ENCODE measurements at places on chromosomes 7 and 10. TPM values are rescaled to one million over a fixed set of nuclear protein-coding genes. Genes with fewer than 3 reads are reported as not detected.

DNA sequence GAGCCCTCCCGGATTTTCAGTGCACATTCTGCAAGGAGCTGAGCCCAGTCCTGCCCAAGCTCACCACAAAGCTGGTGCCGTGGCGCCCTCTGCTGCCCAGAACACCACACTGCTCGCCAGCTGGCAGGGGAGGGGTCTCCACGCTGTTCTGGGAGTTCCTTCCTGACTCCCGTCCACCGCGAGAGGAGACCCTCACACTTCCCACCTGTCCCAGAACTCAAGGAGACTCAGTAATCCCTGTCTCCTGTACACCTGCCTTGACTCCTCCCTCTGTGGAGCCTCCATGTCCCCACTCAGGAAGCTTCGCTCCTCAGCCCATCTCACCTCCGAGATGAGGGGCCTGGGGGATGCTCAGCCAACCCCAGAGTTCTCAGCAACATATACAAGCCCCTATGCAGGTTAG, 11.3 kb downstream of the C10orf105 start:
- H3K36me3 ChIP-seq, result no peaks in the 10 kb centered on the region
- no peak overlapping the region for H3K27ac ChIP-seq
- peaks cover 6% of the 10 kb centered on the region for H3K4me1 ChIP-seq

DNA sequence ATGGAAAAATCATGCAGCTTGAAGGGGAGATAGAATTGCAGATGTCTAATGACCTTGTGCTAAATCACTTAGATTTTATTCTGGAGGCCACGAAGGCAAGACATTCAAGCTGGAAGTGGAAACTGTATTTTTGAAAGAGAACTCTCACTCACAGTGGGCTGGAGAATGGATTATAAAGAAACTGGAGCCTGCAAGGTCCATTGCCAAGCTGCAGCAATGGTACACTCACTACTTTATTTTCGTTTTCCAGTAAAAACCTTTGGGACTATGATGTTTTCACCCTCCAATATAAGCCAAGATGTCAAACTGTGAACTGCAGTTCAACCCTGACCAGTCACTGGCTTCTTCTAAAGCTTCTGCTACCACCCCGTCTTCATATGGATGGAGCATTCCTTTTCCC, 62.0 kb downstream of the SKIDA1 start:
- H3K27ac ChIP-seq, result no peak overlapping the region
- H3K4me3 ChIP-seq, result no peak overlapping the region
- H3K36me3 ChIP-seq, result no peaks in the 10 kb centered on the region
- H3K4me1 ChIP-seq, result no peaks in the 10 kb centered on the region
- no peaks in the 10 kb centered on the region for H3K27me3 ChIP-seq

Gene LLCFC1
- not detected for total RNA-seq

DNA sequence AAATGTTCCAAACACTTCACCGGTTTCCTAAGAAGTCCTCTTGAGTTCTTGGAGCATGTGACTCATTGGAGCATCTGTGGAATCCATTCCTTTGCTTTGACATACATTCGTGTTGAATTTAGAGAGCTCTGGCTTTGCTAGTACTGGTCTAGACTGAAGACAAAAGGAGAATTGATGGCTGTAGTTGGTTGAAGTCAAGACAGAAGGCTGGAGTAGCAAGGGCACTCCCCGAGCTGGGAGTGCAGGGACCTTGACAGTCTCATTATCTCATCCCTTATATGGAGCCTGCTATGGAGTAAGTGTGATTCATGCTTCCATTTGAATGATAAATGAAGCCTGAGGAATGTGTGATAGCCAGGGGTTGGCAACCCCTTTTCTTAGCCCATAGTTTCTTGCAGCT, 1249.1 kb downstream of the TYW1 start:
- H3K36me3 ChIP-seq, result no peaks in the 10 kb centered on the region
- no peak for DNase-seq
- no peaks in the 10 kb centered on the region for H3K27me3 ChIP-seq

Gene NAT16
- not detected for total RNA-seq

DNA sequence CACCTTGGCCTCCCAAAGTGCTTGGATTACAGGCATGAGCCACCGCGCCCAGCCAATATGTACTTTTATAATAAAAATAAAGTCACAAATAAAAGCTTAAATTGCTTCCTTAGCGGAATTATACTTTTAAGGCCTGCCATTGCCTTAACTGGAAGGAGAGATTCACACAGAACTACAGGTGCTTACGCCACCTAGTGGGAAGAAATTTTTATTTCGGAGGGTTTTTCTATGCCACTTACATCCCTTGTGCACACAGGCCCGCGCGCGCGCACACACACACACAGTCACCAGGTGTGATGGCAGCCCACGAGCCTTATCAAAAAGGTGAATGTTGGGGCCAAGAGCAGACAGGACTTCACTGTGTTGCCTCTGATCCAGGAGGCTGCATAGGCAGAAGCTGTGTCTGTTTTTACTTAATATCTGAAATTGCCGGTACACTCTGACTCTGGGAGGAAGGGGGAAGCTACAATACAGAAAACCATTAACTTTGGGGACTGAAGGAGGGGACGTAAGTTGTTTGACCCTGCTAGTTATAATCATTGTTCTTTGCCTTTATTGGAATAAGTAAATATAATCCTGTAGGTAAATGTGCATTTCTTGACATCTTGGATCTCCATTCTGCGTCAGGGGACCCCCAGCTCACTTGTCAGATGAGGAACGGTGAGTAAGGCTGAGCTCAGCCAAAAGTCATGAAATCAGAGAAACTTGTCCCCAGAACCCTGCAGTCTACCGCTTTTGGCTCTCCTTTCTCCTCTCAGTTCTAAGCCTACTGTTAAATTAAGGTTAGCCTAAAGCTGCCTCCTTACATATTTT, 87.1 kb downstream of the SLC16A9 start:
- peaks cover 2% of the 10 kb centered on the region for H3K4me1 ChIP-seq
- H3K4me3 ChIP-seq, result no peak overlapping the region
- H3K36me3 ChIP-seq, result no peaks in the 10 kb centered on the region
- peak; percentile 54 for DNase-seq

GRCh38 chr7:20190560-20191390, 26.4 kb downstream of the MACC1 start:
- no peak overlapping the region for H3K4me3 ChIP-seq
- no peak for DNase-seq
- no peak overlapping the region for H3K27ac ChIP-seq

DNA sequence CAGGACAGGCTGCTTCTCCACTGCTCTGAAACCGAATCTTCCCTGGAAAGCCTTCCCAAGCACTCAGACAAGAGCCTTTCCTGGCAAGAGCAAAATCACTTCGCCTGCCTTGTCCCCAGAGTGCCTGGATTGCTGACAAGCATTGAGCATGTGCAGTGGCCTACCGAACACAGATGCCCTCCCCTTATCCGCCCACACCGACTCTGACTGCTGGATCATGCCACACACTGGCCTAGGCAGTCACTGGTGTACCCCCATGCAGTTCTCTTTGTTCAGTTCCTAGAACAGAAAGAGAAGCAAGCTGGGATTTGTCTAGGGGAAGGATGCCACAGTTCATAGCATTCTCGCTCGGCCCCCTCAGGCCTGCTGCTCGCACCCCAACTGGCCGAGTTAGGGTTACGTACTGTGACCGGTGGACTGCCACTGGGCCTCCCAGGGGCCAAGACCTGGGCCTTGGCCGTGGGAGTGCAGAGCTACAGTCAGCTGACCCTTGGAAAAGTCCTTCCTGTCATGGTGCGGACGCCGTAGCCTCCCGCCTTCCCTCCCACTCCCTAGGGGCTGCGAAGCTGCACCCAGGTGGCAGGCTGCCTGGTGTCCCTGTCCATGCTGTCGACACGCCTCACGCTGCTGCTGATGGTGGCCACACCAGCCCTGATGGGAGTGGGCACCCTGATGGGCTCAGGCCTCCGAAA, 6.9 kb downstream of the ABCB8 start:
- H3K36me3 ChIP-seq, result no peaks in the 10 kb centered on the region
- H3K27ac ChIP-seq, result no peak overlapping the region
- DNase-seq, result no peak
- no peak overlapping the region for H3K4me3 ChIP-seq

Gene PHTF2
- 12.1 TPM for total RNA-seq

Gene ANXA8L1
- not detected for total RNA-seq

- H3K36me3 ChIP-seq, result no peaks in the 10 kb centered on the region
- no peak for DNase-seq
- H3K4me1 ChIP-seq, result no peaks in the 10 kb centered on the region
- H3K4me3 ChIP-seq, result no peak overlapping the region
Observed at GRCh38 chr10:98424295-98425254, 9.6 kb upstream of the PYROXD2 start.

DNA sequence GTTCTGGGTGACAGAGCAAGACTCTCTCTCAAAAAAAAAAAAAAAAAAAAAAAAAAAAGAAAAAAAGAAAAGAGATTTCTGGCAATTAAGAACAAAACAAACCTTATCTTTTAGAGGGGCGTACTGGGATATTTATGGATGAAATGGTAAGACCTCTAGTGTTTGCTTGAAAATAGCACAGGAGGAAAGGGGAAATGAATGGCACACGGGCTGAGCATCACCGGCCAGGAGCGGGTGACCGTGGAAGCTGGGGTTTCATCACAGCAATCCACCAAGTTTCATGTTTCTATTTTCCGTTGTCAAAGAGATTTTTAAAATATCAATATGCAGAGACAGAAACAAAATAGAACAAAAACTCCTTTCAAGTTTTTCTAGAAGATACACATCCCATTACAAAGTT, 105.6 kb downstream of the SVIL start:
- H3K27me3 ChIP-seq, result no peaks in the 10 kb centered on the region
- DNase-seq, result no peak
- H3K4me1 ChIP-seq, result no peaks in the 10 kb centered on the region
- no peak overlapping the region for H3K27ac ChIP-seq
- H3K36me3 ChIP-seq, result no peaks in the 10 kb centered on the region

Gene PNLIPRP2
- not detected for total RNA-seq

DNA sequence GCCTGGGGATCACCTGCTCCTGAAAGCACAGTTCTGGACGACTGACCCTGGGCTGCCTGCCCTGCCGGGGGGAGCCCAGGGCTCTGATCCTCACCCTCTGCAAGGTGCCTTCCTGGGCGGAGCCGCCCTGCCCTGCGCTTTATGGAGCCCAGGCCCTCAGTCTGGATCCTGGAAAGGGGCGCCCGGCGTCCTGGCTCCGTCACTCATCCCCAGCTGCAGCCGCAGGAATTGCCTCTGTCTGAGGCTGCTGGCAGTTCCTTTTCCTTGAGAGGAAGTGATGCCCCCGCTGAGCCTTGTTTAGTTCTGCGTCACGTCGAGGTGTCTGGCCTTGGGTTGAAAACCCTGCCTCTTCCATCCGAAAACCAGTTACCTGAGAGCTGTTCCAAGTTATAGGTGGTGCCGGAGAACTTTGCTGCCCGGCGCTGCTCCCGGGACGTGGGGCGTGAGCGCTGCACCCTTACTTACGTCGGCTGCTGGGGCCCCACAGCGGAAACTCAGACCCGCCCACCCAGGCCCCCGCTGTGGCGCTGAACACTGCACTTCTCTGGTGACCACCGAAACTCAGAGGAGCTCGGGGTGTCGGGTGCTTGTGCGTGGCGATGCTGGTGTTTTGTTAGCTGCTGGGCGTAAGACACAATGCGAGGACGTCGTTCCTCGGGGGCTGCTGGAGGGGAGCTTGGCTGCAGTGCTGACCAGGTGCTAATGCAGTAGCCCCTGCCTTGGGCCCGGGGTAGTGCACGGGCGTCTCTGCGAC, 5.4 kb downstream of the MAFK start:
- H3K27ac ChIP-seq, result peak overlapping the region; percentile 91
- H3K36me3 ChIP-seq, result no peaks in the 10 kb centered on the region
- peaks cover 27% of the 10 kb centered on the region for H3K4me1 ChIP-seq
- DNase-seq, result no peak

- no peaks in the 10 kb centered on the region for H3K4me1 ChIP-seq
- no peak for DNase-seq
- H3K27ac ChIP-seq, result no peak overlapping the region
- H3K4me3 ChIP-seq, result no peak overlapping the region
- no peaks in the 10 kb centered on the region for H3K36me3 ChIP-seq
Observed at GRCh38 chr10:46514431-46514861, 42.0 kb downstream of the GPRIN2 start.
